Activated naive CD8-positive, alpha-beta T cell treated with anti-CD3 and anti-CD28 coated beads for 36 hours (primary cell): ENCODE measurements at places on chromosomes 7 and 10.
A peak's percentile ranks its signal among the peaks of the same experiment; 100 is the strongest.

- H3K36me3 ChIP-seq: peaks cover 48% of the 10 kb centered on the region
- no peak for DNase-seq
- no peak overlapping the region for H3K27ac ChIP-seq
- no peaks in the 10 kb centered on the region for H3K27me3 ChIP-seq
- peak overlapping the region; percentile 86 for H3K4me3 ChIP-seq
- H3K4me1 ChIP-seq: peaks cover 16% of the 10 kb centered on the region
Observed at GRCh38 chr7:139034336-139034735, 1.5 kb downstream of the ZC3HAV1L start.

- no peaks in the 10 kb centered on the region for H3K27me3 ChIP-seq
- H3K4me3 ChIP-seq: no peak overlapping the region
- H3K27ac ChIP-seq: peak overlapping the region; percentile 80
- H3K36me3 ChIP-seq: peaks cover 41% of the 10 kb centered on the region
- DNase-seq: no peak
Observed at GRCh38 chr10:22617516-22617915, 96.9 kb downstream of the PIP4K2A start.

DNA sequence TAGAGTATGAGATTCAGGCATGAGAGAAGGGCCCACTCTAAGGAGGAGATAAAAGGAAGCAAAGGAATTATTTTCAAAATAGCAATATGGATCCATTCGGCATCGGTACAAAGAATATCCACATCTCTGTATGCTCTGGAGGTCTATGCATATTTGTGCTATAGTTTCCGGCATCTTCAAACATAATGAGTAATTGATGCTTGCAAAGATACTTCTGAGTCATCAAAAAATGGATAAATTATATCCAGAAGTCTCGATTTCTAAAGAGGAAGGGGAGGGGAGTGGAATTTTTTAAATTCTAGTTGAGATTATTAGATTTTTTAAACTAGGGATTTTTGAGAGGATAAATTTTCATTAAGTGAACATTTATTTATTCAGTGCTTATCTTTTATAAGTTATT lies 72.9 kb upstream of the KIAA1217 start:
- no peak overlapping the region for H3K4me3 ChIP-seq
- no peaks in the 10 kb centered on the region for H3K27me3 ChIP-seq
- no peaks in the 10 kb centered on the region for H3K4me1 ChIP-seq

- no peaks in the 10 kb centered on the region for H3K4me1 ChIP-seq
- no peaks in the 10 kb centered on the region for H3K36me3 ChIP-seq
- peak; percentile 28 for DNase-seq
Observed at GRCh38 chr7:65307651-65308299, 65.9 kb upstream of the ZNF92 start.

DNA sequence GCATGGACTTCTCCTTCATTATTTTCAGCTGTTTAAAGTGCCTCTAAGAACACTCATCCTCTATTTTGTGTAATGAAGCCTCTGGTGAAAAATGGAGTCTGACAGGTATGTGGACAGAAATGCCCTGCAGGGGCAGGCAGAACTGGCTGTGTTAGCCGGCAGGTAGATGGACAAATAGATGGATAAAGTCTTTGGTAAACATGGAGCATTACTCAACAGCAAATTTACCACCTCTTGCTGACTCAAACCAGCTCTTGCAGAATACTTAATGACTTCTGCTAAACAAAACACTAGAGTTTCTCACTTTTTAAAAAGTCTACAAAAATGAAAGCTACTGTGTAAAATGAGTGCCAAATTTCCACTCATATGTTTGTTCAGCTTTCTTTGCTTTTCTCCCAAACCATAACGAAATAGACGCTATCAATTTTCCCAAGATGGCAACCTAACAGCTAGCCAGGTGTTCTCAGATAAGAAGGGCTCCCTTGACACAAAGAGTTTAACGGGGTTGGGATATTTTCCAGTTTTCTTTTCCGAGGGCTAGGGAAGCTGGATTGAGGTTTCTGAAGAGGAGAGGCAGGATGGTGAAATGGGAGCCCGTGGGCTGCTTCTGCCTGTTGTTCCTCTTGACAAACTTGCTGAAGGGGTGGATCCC lies 71.9 kb upstream of the HABP2 start:
- H3K27ac ChIP-seq: no peak overlapping the region
- no peaks in the 10 kb centered on the region for H3K4me1 ChIP-seq
- no peaks in the 10 kb centered on the region for H3K36me3 ChIP-seq
- no peak overlapping the region for H3K4me3 ChIP-seq
- no peak for DNase-seq

DNA sequence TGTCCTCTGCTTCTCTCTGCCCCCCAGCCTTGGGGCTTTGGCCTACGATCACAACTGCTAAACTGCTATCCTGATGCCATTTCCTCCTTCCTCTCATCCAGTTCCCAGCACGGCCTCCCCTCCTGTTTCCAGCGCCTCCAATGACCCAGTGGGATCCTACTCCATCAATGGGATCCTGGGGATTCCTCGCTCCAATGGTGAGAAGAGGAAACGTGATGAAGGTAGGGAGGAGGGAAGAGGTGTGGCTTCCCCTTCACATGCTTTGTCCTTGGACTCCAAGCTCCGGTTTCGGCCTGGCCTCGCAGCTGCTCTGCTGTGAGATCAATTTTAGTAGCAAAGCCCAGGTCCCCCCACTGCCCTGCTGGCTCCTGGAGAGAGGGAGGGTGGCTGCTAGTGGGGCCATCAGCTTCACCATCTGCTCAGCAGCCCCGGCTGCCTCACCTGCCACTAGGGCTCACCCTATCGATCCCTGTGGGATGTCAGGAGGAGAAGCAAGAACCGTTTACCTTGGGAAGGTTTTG lies 35.8 kb downstream of the PAX2 start:
- peaks cover 17% of the 10 kb centered on the region for H3K27me3 ChIP-seq
- no peaks in the 10 kb centered on the region for H3K4me1 ChIP-seq
- H3K27ac ChIP-seq: no peak overlapping the region
- no peak for DNase-seq
- no peak overlapping the region for H3K4me3 ChIP-seq
- no peaks in the 10 kb centered on the region for H3K36me3 ChIP-seq

DNA sequence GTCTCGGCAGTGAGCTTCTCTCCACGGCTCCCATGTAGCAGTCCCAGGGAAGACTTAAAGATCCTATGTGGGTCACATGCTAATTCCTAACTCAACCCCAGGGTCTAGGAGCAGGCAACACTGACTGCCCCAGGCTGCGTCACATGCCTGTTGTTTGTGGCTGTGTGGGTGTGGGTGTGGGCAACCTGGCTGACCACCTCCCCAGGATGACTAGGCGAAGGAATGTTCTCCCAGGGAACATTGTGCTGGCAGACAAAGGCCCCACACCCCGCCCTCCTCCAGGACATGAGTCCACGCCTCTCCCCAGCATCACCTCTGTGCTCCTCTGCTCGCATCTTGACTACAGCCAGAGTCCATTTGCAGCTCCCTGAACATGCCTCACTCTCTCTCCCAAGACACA lies 30.3 kb downstream of the SLC29A3 start:
- no peaks in the 10 kb centered on the region for H3K4me1 ChIP-seq
- H3K36me3 ChIP-seq: no peaks in the 10 kb centered on the region
- DNase-seq: no peak
- no peak overlapping the region for H3K27ac ChIP-seq
- H3K4me3 ChIP-seq: no peak overlapping the region
- H3K27me3 ChIP-seq: no peaks in the 10 kb centered on the region

DNA sequence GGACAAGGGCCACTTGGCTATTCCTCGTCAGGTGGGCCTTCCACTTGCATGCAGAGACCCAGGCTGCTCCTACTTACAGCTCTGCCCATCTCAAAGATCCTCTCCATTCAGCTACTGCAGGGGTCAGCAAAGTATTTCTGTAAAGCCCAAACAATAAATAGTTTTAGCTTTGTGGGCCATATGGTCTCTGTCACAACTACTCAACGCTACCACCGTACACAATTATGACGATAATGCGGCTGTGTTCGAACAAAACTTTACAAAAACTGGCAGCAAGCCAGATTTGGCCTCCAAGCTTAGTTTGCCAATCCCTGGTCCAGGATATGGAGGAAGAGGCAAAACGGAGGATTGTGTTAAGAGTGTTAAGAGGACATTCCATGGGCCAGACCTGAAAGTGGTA lies 12.8 kb downstream of the RAB11FIP2 start:
- H3K36me3 ChIP-seq: peaks cover 17% of the 10 kb centered on the region
- peaks cover 22% of the 10 kb centered on the region for H3K4me1 ChIP-seq

DNA sequence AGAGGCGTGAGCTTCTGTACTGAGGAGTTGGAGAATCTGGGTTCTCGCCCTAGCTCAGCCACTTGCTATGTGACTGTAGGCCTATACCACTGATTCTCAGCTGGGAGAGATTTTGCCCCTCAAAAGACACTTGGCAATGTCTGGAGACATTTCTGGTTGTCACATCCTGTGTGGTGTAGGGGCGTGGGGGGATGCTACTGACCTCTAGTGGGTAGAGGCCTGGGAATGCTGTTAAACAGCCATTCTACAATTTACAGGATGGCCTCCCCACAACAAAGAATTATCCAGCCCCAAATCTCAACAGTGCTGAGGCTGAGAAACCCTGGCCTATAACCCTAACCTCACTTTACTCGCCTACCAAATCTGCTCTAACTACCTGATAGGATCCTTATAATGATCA lies 58.8 kb upstream of the GAD2 start:
- H3K4me3 ChIP-seq: no peak overlapping the region
- peaks cover 10% of the 10 kb centered on the region for H3K27me3 ChIP-seq
- H3K27ac ChIP-seq: no peak overlapping the region
- no peaks in the 10 kb centered on the region for H3K36me3 ChIP-seq
- H3K4me1 ChIP-seq: no peaks in the 10 kb centered on the region
- no peak for DNase-seq

GRCh38 chr10:5813091-5813340 lies 218 bp downstream of the GDI2 start:
- H3K36me3 ChIP-seq: peaks cover 42% of the 10 kb centered on the region
- peak overlapping the region; percentile 97 for H3K27ac ChIP-seq
- peak overlapping the region; percentile 91 for H3K4me3 ChIP-seq
- no peaks in the 10 kb centered on the region for H3K27me3 ChIP-seq

DNA sequence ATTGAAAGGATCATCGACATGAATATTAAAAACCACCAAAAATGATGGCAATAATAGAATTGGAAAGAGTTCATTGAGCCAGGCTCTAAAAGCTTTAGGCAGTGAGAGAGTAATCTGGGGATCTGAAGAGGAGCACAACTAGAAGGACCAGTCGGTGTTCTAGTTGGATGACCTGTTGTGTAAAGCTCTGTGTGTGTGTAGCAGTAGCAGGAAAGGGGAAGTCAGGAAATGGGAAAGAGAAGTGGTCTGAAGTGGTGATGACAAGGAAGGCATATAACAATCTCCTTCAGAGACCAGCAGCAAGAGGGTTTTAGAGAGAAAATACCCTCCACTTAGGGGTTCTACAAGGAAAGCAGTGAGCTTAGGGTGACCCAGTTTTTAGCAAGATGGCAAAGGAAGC lies 539.2 kb downstream of the HTR7 start:
- H3K27me3 ChIP-seq: peaks cover 3% of the 10 kb centered on the region
- no peak overlapping the region for H3K4me3 ChIP-seq
- peaks cover 3% of the 10 kb centered on the region for H3K4me1 ChIP-seq
- no peak for DNase-seq

DNA sequence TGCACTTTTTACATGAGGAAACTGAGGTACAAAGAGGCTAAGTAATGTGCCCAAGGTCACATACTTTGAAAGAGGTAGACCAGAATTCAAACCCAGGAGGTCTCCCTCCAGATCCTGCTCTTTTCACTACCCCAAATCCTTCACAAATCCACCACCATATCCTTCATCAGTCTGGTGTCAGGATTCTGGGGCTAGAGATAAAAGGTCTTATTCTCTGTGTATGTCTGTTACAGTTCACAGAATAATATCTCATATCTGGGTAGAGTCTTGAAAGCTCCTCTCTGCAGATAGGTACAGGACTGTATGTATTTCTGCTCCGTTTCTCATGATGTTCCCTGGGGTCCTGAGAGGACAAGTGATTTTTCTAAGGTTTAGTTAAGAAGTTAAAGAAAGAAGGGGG lies 4.9 kb downstream of the PIK3CG start:
- no peak for DNase-seq
- H3K4me1 ChIP-seq: peaks cover 77% of the 10 kb centered on the region
- H3K27ac ChIP-seq: peak overlapping the region; percentile 80
- H3K27me3 ChIP-seq: no peaks in the 10 kb centered on the region
- peaks cover 73% of the 10 kb centered on the region for H3K36me3 ChIP-seq

DNA sequence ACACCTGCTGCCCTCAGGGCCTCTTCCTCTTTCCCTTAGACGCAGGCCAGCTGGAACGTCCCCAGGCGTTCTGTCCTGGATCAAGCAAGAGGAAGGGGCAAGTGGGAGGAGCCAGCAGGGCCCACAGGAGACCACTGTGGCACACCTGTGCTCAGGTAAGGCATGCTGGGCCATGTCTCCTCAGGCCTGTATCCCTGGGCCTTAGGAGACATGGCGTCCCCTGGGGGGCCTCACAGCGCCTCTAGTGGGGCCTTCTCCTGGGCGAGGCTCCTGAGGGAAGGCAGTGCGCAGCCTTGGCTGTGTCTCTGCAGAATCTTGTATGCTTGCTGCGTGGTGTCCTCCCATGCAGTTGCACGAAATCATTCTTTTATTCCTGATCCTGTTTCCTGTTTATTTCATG lies 31.3 kb downstream of the ZNF783 start:
- DNase-seq: no peak
- peaks cover 1% of the 10 kb centered on the region for H3K36me3 ChIP-seq
- peaks cover 9% of the 10 kb centered on the region for H3K4me1 ChIP-seq
- H3K27ac ChIP-seq: no peak overlapping the region

- no peaks in the 10 kb centered on the region for H3K36me3 ChIP-seq
- peak overlapping the region; percentile 47 for H3K27ac ChIP-seq
- peak overlapping the region; percentile 61 for H3K4me3 ChIP-seq
- peak; percentile 47 for DNase-seq
- H3K4me1 ChIP-seq: peaks cover 4% of the 10 kb centered on the region
Observed at GRCh38 chr7:94087664-94088352, 83.7 kb upstream of the BET1 start.

DNA sequence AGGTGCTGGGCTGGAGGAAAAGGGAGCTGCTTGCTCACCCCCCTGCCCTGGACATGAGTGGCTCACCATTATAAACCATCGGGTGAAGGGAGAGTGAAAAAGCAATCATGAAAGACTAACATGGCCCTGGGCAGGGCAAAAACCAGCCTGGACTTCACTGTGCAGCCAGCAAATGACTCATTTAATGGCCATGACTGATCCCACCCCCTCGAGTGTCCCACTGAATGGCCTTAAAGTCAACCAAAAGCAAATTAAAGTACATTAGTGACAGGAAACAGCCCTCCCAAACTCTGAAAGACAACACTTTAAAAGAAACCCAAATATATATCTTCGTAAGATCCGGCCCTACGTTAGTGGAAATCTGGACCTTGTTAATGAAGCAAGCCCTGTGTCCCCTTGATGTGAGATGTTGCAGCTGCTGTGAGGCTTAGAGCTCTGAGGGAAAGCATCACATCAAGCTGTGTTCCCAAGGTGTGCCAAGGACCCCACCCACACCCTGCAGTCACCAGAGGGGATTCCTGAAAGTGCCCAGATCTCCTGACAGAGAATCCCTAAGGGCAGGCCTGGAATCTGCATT lies 31.2 kb downstream of the ADCYAP1R1 start:
- no peak for DNase-seq
- no peaks in the 10 kb centered on the region for H3K36me3 ChIP-seq
- no peak overlapping the region for H3K27ac ChIP-seq
- peaks cover 22% of the 10 kb centered on the region for H3K27me3 ChIP-seq
- H3K4me3 ChIP-seq: no peak overlapping the region
- no peaks in the 10 kb centered on the region for H3K4me1 ChIP-seq

GRCh38 chr10:99316374-99316773 lies 12.8 kb upstream of the CNNM1 start:
- H3K4me3 ChIP-seq: no peak overlapping the region
- H3K4me1 ChIP-seq: no peaks in the 10 kb centered on the region
- H3K36me3 ChIP-seq: no peaks in the 10 kb centered on the region
- no peak overlapping the region for H3K27ac ChIP-seq
